ENCODE measurements at places on chromosomes 2 and 18. TPM values are rescaled to one million over a fixed set of nuclear protein-coding genes. Genes with fewer than 3 reads are reported as not detected.

The DAW1 gene
- total RNA-seq = 0.84 TPM

The SKOR2 gene
- total RNA-seq = 0.21 TPM

The LINC00305 gene
- not detected for total RNA-seq

The GALNT5 gene
- 0.06 TPM for total RNA-seq

DNA sequence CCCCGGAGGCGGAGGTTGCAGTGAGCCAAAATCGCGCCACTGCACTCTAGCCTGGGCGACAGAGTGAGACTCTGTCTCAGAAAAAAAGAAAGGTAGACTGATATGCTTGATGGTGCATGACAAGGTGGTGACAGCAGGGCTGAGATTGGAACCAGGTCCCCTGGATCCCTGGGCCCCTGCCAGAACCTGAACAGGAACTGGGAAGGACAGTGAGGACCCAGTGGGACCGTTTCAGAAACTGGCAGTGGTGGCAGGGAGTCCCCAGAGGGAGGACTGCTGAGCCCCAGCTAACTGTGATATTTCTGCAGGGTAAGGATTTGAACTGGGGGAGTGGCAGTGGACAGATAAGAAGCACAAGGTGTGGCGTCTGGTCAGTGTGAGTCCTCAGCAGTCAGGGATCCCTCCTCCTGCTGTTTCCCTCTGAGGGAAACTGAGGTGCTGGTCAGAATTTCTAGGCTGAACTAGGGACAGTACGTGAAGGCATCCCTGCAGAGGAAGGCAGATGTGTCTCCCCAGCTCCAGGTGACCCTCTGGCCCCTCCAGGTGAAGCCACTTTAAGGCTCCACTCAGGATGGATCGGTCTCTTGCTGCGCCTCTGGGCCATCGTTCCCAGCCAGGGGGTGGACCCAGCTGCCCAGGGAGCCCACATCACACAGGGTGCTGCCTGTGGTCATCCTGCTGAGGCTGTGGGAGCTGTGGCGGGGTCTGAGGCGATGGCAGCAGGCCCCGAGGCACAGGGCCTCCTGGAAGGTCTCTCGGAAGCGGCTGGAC is 5.6 kb downstream of the NMUR1 start:
- H3K27me3 ChIP-seq = peaks cover 5% of the 10 kb centered on the region
- no peak overlapping the region for H3K4me3 ChIP-seq
- H3K27ac ChIP-seq = no peak overlapping the region
- no peaks in the 10 kb centered on the region for H3K4me1 ChIP-seq
- H3K36me3 ChIP-seq = no peaks in the 10 kb centered on the region

- H3K27ac ChIP-seq = no peak overlapping the region
- H3K27me3 ChIP-seq = no peaks in the 10 kb centered on the region
- no peaks in the 10 kb centered on the region for H3K4me1 ChIP-seq
- H3K4me3 ChIP-seq = no peak overlapping the region
- no peaks in the 10 kb centered on the region for H3K36me3 ChIP-seq
Measured at GRCh38 chr2:133871545-133872209, 303.4 kb upstream of the NCKAP5 start.

Measured in H1 (cell line).